Neural progenitor cell (in vitro differentiated cells): ENCODE measurements at places on chromosomes 12 and 14. TPM values are rescaled to one million over a fixed set of nuclear protein-coding genes. Genes with fewer than 3 reads are reported as not detected.
A peak's percentile ranks its signal among the peaks of the same experiment; 100 is the strongest.

Gene TCP11L2
- total RNA-seq: 7.8 and 8.8 TPM in 2 replicates

Gene AQP6
- 0.12 TPM in 1 of 2 replicates, not detected in the other for total RNA-seq

GRCh38 chr12:108755481-108755880 lies 24.2 kb upstream of the CORO1C start:
- no peaks in the 10 kb centered on the region for H3K27me3 ChIP-seq
- DNase-seq: no peak
- no peak overlapping the region for H3K27ac ChIP-seq
- no peaks in the 10 kb centered on the region for H3K36me3 ChIP-seq
- no peak overlapping the region for H3K4me3 ChIP-seq

GRCh38 chr12:18850752-18851151 lies 112.8 kb downstream of the CAPZA3 start:
- no peak overlapping the region for H3K4me3 ChIP-seq
- H3K27me3 ChIP-seq: no peaks in the 10 kb centered on the region
- no peaks in the 10 kb centered on the region for H3K36me3 ChIP-seq

GRCh38 chr14:78974691-78975090 lies 804.5 kb downstream of the NRXN3 start:
- peaks cover 13% of the 10 kb centered on the region for H3K4me1 ChIP-seq
- no peak overlapping the region for H3K4me3 ChIP-seq
- DNase-seq: no peak

- H3K27ac ChIP-seq: no peak overlapping the region
- no peaks in the 10 kb centered on the region for H3K36me3 ChIP-seq
- peaks cover 8% of the 10 kb centered on the region for H3K4me1 ChIP-seq
- H3K4me3 ChIP-seq: no peak overlapping the region
- H3K27me3 ChIP-seq: no peaks in the 10 kb centered on the region
- DNase-seq: no peak
These were observed 8.9 kb downstream of the C3AR1 start for GRCh38 chr12:8057306-8057705.

DNA sequence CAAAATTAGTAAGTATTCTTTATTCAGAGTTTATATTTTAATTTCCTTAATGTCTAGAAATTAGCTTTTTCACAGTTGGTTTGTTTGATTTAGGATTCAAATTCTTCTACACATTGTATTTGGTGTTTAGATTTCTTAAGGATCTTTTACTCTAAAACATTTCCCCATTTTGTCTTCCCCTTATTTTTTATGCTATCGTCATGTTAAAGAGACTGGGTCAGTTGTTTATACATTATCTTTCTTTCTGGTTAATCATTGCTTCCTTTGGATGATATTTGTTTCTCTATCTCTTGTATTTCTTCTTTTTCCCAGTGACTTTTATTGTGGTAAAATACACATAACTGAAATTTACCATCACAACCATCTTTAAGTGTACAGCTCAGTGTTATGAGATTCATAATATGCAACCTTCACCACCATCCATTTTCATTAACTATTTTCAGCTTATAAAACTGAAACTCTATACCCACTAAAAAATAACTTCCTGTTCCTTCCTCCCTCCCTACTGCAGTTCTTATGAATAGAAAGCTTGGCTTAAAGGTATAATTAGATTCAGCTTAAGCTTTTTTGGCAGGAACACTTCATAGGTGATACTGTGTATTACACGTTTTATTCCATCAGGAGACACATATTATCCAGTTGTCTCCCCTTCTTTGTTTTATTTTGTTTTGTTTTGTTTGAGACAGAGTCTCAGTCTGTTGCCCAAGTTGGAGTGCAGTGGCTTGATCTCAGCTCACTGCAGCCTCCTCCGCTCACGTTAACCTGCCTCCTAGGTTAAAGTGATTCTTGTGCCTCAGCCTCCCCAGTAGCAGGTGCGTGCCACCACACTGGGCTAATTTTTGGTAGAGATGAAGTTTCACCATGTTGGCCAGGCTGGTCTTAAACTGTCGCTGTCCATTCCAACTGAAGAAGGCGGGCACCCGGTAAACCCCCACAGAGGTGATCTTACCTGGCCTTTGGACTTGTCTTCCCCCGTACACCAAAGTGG lies 45.0 kb downstream of the NOPCHAP1 start:
- no peak overlapping the region for H3K27ac ChIP-seq
- H3K4me3 ChIP-seq: no peak overlapping the region
- no peaks in the 10 kb centered on the region for H3K27me3 ChIP-seq

- no peaks in the 10 kb centered on the region for H3K36me3 ChIP-seq
- H3K27ac ChIP-seq: no peak overlapping the region
- no peak overlapping the region for H3K4me3 ChIP-seq
- H3K4me1 ChIP-seq: peaks cover 2% of the 10 kb centered on the region
These were observed 5.3 kb upstream of the TMEM119 start for GRCh38 chr12:108602976-108603704.

GRCh38 chr12:3646561-3647241 lies 106.2 kb downstream of the CRACR2A start:
- no peak overlapping the region for H3K4me3 ChIP-seq
- peak; percentile 46 for DNase-seq
- H3K36me3 ChIP-seq: no peaks in the 10 kb centered on the region
- H3K27ac ChIP-seq: no peak overlapping the region
